ENCODE measurements at places on chromosomes 5 and 9. TPM values are rescaled to one million over a fixed set of nuclear protein-coding genes. Genes with fewer than 3 reads are reported as not detected.

The SHOC1 gene
- not detected for total RNA-seq

The C8G gene
- total RNA-seq: 0.83 TPM

The IFNA2 gene
- not detected for total RNA-seq

The ACTBL2 gene
- total RNA-seq: not detected

DNA sequence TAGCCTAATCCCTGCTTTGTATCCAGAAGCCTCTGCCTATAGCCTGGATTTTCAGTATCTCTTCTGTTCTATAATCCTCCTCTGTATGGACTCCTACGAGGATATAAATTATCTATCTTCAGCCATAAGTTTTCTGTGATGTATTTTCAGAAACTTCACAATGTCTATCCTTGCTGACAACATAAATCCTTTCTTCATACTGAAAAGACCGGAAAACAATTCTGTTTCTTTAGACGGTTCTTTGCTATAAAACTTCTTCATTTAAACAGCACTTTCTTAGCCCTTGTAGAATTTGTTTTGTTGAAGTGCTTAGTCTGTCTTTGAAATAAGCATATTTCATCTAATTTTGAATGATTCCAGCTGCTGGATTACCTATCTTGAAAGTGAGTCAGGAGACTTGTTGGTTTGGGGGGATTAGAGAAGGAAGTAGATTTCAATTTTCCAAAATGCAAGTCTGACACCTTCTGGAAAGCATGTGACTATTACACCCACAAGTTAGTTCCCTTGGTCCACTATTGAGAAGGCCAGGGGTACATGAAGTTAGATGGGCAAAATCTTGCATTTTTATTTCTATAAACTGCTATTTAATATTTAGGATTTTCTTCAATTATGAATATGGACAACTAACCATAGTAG is 96.3 kb upstream of the RANBP3L start:
- DNase-seq: no peak

- no peak for DNase-seq
Measured at GRCh38 chr5:72477176-72477575, 30.0 kb downstream of the ZNF366 start.

DNA sequence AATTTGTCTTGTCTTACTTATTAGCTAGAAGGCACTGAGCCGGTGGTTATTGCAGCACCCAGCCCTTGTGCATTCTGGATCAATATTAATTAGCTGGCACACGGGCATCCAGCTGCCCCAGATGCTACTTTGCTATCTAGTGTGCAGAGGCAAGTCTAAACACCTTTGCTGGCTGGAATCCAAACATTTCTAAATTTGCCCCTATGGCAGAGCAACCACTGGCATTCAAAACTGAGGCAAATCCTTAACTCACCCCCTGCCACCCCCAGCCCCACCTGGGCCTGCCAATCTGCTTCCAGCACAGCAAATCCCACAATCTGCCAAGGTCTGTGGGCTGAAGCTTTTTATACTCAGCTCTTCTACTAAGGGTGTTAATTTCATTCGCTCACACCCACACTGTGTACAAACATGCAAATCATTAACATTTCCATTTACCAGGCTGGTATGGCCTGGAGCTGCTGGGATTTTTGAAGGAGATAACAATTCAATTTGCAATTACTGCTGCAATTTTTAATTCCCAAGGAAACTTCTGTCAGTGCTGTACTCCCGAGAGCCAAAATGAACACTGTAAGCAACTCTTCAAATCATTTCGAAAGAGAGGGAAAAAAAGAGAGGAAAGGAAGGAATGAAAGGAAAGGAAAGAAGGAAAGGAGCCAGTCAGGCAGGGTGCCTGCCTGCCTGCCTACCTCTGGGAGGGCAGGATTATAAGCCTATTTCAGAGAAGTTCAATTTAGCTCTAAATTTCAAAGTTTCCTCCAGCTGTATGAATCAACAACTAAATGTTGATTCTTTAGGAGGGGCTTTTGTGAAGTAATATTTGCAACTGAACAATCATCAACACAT is 35.5 kb downstream of the RAPGEF1 start:
- DNase-seq: no peak
